Activated CD4-positive, alpha-beta T cell treated with anti-CD3 and anti-CD28 coated beads, Interleukin-2, amount 50 U/mL, for 24 hours (primary cell): ENCODE measurements at places on chromosomes 6 and 20.
A peak's percentile ranks its signal among the peaks of the same experiment; 100 is the strongest.

GRCh38 chr20:32580970-32581838 is 3.9 kb downstream of the NOL4L start:
- no peak for DNase-seq

- DNase-seq = no peak
These were observed 501.8 kb downstream of the CD83 start for GRCh38 chr6:14619419-14619781.

DNA sequence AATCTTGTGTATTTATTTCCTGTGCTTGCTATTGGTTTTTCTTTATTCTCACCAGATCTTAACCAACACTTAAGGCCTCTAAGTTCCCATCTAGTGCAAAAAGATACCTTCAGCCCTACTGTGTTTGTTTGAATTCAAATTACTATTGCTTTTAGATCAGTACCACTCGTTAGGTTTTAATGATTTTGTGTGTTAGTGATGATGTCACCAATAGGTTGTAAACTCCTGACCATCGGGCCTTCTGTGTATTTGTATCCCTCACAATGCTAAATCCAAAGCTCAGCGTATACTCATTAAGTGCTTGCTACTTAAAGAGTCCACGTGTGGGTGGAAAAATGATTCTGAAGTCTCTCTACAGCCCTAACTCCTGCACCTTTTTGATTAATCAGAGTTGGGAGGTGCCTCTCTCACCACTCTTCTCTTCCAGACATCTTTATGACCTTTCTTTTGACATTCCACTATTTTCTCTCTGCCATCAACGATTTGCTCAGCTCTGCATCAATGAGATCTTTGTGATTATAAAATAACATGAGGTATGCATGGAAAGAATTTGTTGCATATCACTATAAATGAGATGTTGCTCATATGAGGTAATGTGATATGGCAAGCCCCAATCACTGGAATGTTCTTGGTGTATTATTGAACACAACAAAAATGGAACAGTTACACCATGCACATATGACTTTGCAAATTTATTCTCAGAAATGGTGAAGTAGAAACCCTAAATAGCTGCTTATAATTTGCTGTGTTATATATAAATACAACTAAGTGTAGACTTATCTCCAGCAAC is 55.1 kb upstream of the LAMA2 start:
- no peak for DNase-seq

GRCh38 chr6:111468329-111469012 is 14.5 kb downstream of the REV3L start:
- DNase-seq = no peak

- DNase-seq = no peak
These were observed 132.6 kb upstream of the BTN3A2 start for GRCh38 chr6:26232306-26232939.

GRCh38 chr6:36609582-36609981 is 15.4 kb downstream of the SRSF3 start:
- DNase-seq = no peak

GRCh38 chr6:154390034-154390433 is 33.4 kb upstream of the IPCEF1 start:
- no peak for DNase-seq

GRCh38 chr20:63068711-63069367 is 62.1 kb upstream of the BHLHE23 start:
- no peak for DNase-seq

DNA sequence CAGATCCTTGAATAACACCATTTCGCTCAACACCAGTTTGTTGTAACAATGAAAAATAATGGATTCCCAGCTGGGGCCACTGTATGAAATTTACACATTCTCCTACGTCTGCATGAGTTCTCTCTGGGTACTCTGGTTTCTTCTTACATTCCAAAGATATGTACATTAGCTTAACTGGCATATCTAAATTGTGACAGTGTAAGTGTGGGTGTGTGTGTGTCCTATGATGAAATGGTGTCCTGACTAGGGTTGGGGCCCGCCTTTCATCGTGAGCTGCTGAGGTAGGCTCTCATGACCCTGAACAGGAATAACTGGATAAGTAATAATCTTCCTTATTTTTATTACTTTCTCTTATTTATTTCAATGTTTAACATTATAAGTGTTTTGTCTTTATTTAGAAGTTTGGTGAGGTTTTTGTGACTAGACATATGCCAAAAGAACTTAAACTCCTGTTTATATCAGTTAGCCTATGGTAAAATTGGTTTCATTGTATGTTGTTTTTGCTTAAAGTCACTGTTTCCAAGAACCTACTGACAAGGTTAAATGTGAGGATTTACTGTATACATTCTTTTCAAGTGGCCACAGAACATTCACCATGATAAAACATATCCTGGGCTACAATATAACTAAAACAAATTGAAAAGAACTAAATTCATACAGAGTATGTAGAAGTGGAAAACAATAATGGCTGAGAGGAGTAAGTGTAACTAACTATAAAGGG is 42.4 kb downstream of the RBL1 start:
- no peak for DNase-seq

GRCh38 chr6:15879371-15880261 is 216.8 kb upstream of the DTNBP1 start:
- DNase-seq = peak; percentile 42

GRCh38 chr6:31776989-31777666 is at the start of gene VWA7:
VWA7 (minus strand) TSS chr6:31777328; CDS start chr6:31776779, 549 bp downstream.
- DNase-seq = peak; percentile 60

- DNase-seq = no peak
These were observed 272.0 kb downstream of the ADGB start for GRCh38 chr6:146870760-146871159.

DNA sequence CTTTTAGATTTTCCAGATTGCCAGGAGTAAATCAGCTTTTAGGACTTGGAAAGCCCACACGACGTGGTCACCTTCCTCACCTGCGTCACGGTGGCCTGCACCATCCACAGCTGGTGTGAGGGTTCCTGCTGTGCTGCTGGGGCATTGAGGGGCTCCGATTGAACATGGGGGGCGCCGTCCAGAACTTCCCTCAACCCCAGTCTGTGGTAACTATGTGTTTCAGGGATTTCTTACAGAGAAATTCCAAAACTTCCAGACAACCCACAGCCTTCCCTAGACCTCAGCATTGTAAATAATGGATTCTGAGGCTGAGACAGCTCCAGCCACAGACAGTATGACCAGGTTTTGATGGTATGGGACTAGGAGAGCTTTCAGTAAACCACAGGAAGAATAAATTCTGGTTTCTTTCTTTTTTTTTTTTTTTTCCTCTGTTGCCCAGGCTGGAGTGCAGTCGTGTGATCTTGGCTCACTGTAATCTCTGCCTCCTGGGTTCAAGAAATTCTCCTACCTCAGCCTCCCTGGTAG is 46.7 kb upstream of the IRF4 start:
- no peak for DNase-seq

DNA sequence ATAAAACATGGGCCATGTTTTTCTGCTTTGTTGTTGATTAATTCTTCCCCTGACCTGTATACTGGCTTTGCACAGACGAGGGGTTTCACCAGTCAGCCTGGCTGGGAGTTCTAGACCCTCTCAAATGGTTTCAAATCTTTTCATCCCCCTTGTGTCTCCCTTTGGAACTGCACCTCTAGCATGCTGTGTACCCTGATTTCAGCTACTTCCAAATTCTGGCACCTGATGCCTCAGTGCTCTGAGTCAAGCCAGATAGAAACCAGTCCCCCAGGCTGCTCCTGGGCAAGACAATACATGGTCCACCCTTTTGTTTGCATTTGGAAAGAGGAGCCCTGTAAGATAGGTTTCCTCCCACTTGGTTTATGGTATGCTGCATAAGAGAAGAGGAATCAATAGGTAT is 290.2 kb downstream of the BTBD3 start:
- no peak for DNase-seq

DNA sequence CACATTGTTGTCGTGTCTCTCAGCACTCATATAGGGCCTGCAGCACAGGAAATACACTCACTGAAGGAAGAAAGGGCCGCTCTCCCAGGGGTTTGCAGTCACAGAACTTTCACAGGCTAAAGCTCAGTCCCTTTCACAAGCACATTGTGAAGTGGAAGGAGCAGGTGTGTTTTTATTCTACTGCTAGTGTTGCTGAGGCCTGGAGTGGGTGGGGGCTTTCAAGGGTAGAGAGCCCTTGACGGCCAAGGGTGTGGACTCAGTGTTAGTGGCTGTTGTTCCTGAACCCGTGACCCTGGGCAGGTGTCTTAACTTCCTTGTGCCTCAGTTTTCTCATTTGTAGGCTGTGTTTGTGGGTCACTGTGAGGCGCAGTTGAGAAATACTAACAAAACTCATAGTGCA is 66.2 kb upstream of the SLC22A1 start:
- no peak for DNase-seq

DNA sequence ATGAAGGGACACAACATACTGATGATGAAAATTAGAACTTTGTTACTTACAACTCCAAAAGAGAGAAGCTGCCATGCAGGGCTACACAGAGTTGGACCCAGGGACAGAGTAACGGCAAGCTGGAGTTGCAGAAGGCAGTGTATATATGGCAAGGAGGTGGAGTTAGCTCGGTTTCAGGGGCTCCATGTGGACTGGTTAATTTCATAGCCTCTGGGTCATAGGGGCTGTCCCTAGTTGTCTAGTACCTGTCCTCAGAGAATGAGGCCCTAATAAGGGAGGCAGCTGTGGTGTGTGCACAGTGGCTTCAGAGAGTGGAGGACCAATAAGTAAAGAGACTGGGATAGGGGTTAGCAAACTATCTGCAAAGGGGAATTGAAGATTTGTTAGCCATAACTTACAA is 7.9 kb upstream of the ZSCAN12 start:
- no peak for DNase-seq

DNA sequence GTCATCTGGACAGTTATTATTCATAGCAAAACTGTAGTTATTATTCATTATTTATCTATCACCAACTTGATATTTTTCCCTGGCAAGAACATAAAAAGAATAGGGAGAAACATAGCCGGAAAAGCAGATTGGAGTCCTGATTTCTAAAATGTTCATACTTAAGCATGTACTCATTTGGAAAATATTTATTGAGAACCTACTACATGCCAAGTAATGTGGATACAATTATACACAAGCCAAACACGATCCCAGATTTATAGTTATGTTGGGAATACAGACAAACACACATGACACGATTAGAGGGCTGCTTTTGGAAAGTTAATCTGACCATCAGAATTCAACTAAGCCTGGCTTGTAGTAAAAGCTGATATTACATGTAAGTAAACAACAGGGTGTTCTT is 30.7 kb downstream of the ARHGAP18 start:
- DNase-seq = no peak

- no peak for DNase-seq
These were observed 34.1 kb downstream of the RAB44 start for GRCh38 chr6:36731622-36732310.

DNA sequence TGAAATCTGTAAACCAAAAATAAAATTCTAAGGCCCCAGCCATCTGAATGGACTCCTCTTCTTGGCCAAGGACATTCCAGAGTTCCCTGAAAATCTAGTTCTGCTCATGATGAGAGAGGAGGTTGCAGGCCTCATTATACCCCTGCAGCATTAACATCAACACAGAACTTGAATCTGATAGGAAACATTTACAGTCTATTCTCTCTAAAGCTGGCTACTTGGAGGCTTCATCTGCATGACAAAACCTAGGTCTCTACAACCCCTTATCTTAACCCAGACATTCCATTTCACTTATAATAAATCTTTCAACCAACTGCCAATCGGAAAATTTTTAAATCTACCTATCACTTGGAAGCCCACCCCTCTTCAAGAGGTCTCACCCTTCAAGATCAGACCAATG is 15.7 kb downstream of the RTN4IP1 start:
- no peak for DNase-seq

GRCh38 chr6:170080828-170081371 is 210.0 kb downstream of the DLL1 start:
- DNase-seq = no peak

GRCh38 chr6:36975231-36976006 is 10.6 kb downstream of the MTCH1 start:
- DNase-seq = no peak
